Pons (tissue), 1 donor: ENCODE measurements at places on chromosomes 4 and X.

DNA sequence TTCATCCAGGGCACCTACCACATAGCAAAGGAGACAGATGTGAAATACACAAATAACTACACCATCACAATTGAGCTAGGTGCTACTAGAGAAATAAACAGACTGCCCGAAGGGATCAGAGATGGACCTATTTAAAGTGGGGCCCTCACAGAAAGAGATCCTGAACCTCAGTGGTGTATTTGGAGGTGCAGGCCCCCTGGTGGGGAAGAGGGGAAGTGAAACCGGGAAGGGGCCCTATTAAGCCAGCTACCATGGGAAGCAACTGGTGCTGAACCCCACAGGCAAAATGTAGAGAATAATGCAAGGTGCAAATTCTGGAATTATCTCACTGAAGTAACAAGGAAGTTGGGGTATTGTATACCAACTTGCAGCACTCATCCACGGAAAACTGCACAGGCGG is 78.6 kb upstream of the FAM9A start:
- no peak for DNase-seq

- no peak for DNase-seq
Measured at GRCh38 chrX:5341902-5342301, 886.8 kb downstream of the NLGN4X start.

DNA sequence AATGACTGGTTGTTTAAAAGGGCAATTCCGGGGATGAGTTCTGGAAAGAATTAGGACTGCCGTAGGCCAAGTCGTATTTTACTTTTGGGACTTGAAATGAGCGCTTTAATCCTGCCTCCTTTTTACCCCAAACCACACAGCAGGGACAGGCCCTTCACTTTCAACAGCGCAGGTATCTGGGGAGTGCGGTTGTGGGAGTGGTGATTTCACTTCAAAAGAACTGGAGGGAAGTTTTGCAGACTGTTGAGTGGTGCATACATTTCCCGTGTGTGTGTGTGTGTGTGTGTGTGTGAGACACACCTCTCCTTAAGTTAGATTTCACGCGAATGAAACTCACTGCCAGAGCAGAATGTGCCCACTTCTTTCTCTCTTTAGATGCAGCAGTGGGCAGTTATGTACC is 2.8 kb downstream of the NHS start:
- no peak for DNase-seq

GRCh38 chr4:122777846-122778673 is 45.6 kb downstream of the BBS12 start:
- no peak for DNase-seq

DNA sequence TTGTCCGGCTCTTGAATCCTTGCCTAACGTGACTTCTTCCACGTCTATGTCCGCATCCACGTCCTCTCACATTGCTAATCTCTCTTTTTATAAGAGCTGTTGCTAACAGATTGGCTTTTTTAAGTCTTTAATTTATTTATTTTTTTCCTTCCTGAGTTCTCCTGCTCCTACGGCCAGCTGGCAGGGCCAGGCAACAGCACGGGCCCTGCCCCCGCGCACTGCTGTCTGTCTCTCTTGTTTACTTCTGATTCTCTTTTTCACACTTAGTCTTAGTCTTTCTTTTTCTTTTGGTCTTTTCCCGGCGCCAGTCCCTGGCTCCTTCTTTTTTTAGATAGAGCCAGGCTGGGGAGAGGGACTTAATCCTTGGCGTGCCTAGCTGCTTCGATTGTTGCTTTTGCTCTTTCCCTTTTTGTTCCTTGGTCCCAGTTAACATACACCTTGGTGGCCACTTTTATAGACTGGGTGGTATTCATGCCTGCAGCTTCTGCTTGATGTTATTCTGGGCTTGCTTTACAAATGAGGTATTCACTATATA is 53.2 kb upstream of the RBMX start:
- DNase-seq, result no peak

GRCh38 chr4:11765849-11766453 is 337.3 kb upstream of the HS3ST1 start:
- peak; percentile 60 for DNase-seq

DNA sequence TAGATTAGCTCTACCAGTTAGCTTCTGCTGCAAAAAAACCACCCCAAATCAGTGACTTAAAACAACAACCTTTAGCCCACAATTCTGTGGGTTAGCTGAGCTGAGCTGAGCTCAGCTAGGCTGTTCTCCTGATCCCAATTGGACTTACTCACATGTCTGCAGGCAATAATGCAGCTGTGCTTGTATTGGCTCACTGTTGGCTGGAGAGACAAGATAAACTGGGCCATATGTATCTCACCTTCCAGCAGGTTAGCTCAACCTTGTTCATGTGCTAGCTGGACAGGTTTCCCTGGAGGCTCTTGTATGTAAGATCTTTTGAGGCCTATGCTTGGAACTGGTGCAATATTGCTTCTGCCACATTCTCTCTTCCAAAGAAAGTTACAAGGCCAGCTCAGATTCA is 261.5 kb upstream of the ADGRL3 start:
- DNase-seq, result no peak

- DNase-seq, result no peak
Measured at GRCh38 chrX:43862434-43862833, 19.8 kb downstream of the MAOB start.

DNA sequence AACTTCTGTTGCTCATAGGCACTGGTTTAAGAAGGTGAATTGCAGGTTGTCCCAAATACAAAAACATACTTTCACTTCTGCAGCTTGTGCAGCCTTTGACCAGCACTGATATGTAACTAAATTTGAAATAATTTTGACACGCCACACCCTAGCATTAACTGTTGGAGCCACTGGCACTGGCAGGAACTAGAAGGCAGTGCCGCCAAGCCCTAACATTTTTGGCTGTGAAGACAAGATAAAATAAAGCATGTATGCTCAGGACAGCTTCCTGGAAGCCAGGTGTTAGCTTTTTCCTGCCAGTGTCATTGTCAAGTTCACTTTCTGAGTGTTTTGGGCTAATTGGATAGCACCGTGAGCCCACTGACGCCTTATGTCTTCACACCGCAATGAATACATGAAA is 65.3 kb upstream of the FBXW7 start:
- DNase-seq, result no peak

GRCh38 chr4:72314869-72315268 is 254.2 kb downstream of the ADAMTS3 start:
- peak; percentile 51 for DNase-seq

DNA sequence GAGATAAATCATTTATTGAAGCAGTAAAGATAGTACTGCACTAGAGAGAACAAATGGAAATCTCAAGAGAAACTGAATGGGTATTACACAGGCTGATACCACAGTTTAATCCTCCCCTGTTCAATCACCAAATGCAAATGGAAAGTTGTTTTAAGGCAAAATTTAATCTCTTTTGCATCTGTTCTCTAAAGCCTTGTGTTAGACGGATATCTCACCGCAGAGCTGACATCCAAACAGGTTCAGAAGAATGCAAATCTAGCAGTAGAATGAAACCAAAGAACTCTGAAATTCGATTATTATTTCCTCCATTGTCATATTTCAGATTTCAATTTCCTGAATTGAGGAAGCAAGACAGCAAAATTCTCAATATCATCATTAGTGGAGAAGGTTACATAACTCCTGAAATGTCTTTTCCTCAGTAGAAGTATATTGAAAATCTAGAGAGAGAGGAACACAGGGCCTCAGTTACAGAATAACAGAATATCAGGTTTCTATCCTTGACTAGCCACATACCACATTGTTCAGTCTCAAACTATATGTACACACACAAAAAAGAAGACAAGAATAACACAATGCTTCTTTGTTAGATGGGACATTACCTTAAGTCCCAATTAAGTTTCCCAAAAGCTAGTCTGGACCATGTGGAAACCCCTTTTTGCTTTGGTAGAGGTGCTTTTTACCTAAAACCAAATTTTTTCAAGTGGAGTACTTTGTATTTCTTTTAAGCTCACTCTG is 94.1 kb upstream of the BANK1 start:
- DNase-seq, result no peak

- no peak for DNase-seq
Measured at GRCh38 chr4:8728536-8729407, 136.2 kb downstream of the CPZ start.

DNA sequence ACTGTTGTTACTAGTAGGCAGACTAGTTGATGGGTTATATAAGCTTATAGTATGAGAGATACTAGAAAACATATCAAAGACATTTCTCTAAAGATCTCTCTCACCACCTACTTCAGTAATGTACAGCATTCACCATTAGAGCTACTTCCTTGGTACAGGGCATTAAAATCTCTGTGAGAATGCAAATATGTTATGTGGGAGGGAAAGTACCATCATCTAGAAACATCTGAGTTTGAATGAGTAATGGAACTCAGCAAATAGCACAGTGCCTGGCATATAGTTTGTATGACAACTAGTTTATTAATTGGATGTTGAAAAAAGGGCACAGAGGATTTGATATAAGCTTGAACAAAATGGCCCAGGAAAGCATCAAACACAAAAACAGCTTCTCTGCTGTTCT is 211.1 kb downstream of the GLUD2 start:
- DNase-seq, result no peak

GRCh38 chr4:128451270-128451905 is 163.8 kb upstream of the PGRMC2 start:
- no peak for DNase-seq

DNA sequence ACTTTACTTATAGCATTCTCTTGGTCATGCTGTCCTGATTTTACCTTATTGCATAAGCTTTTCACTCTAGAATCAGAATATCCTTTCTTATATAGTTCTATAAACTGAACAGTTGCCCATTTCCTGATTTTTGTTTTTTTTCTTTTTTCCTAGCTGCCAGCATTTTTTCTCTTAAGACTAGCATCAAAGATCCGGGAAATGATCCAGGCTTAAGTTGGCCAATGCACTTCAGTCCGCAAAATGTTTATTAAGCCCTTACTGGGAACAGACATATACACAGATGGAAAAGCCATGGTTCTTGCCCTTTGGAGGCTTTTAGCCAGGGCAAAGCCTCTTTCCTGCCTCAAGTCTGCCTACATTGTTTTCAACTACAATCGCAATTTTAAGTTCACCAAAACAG is 10.1 kb upstream of the BMP2K start:
- no peak for DNase-seq

DNA sequence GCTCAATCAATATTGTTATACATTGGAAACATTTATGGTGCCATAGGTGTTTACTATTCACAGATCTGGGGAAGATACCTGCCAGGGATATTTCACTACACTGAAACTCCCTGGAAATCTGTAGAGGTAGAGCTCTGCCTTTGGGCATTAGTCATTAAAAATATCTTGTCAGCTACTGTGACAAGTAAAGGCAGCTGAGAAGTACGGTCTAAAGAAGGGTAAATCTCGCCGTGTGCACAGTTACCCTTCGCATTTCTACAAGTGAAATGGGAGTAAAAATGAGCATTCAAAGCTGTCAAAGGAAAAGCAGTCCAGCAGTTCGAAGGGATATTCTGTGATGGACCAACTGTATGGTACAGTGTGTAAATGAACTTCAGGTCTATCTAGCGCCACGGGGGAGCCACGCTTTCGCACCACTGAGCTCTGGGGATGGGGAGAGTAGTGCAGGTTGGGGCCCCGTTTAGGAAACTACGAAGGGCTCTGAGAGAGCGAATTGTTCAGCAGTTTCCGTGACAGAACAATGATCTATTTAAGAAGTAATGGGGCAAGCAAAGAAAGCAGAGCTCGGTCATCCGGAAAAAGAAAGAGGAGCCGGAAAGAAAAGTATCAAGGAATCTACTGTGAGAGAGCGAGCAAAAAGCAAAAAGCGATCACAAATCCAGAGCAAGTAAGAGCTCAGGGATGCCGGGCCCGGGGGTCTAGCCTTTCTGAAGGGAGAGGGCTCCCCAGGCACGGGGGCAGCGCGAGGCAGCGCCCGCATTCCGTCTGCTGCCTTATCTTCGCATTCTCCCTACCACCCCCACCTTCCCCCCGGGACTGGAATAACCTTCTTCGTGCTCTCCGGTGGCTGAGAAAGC is 646 bp downstream of the TIGD4 start:
- peak; percentile 52 for DNase-seq

DNA sequence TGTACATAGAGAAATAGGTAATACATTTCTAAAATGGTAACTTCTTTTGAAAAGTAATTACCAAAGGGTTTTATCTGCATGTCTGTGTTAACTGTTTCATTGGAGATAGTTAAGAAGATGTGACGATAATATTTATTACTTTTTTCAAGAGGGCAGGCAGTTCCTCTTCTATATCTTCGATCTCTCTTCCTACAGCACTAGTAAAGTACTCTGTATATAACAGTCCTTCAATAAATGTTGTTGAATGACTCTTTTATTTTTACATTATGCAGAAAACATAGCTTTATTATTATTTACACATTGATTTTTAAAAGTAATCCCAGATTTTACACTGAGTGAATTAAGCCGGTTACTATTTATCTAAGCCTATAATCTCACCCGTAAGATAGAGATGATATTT is 51.8 kb downstream of the TMPRSS11E start:
- no peak for DNase-seq

- DNase-seq, result no peak
Measured at GRCh38 chrX:106606571-106606970, 5.2 kb upstream of the RADX start.

DNA sequence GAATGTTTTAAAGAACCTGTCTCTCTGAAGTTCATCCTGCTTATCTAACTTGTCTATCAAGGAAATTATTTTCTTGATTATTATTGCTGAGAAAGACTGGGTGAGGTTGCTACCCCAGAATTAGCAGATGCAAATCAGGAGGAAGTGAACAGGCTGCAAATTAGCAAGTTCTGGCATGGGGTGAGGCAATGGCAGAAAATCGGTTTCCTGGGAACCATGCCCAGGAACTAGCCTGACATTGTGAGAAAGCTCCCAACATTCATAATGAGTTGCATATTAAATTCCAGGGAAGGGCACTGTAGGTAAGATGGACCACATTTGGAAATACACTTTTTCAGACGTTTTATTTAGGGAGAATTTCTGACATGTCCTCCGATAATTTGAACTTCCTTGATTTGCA is 11.6 kb downstream of the ARSF start:
- DNase-seq, result peak; percentile 29

DNA sequence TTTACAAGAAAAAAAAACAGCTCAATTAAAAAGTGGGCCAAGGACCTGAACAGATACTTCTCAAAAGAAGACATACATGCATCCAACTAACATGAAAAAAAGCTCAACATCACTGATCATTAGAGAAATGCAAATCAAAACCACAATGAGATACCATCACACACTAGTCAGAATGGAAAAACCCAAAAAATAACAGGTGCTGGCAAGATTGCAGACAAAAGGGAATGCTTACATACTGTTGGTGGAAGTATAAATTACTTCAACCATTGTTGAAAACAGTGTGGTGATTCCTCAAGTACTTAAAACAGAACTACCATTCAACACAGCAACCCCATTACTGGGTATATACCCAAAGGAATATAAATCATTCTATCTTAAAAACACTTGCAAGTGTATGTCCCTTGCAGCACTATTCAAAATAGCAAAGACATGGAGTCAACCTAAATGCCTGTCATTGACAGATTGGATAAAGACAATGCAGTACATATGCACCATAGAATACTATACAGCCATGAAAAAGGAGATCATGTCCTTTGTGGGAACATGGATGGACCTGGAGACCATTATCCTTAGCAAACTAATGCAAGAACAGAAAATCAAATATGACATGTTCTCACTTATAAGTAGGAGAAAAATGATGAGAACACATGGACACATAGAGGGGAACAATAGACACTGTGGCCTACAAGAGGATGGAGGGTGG is 97.6 kb downstream of the RAB28 start:
- DNase-seq, result no peak
